ENCODE measurements at places on chromosomes 3 and 15.
A peak's percentile ranks its signal among the peaks of the same experiment; 100 is the strongest.

DNA sequence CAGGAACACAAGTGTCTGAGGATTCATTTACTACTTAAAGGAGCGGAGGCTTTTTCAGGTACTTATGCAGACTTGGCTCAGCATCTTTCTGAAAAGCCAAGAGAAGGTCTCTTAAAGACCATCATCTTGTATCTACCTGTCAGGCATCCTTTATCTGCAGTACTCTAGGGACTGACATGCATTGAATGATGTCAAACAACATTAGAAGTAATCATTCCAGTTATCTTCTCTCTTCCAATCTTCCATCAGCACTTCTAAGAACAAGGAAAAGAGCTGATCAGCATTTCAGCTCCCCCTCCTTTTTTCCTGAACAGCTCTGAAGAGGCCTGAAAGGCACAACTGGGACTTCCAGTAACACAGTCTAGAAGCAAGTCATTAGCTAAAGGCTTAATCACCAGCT lies 214.8 kb downstream of the KCNH8 start:
- no peak for DNase-seq

DNA sequence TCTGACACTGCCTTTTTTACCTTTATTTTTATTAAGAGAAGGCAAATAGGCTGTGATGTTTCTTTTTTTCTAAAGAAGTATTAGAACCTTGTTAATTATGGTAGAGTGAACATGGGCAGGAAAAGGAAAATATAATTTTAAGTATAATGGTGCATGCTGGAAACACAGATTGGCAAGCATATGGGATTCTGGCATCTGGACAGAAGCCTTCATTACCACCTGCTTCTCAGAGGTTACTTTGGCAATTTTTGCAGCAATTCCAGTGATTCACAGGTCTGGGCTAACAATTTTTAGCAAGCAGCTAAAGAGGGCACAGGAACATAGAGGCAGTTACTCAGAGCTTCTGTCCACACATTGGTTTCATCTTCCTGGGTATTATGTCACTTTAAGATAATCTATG lies 258.3 kb downstream of the DIPK2A start:
- DNase-seq: peak; percentile 18

DNA sequence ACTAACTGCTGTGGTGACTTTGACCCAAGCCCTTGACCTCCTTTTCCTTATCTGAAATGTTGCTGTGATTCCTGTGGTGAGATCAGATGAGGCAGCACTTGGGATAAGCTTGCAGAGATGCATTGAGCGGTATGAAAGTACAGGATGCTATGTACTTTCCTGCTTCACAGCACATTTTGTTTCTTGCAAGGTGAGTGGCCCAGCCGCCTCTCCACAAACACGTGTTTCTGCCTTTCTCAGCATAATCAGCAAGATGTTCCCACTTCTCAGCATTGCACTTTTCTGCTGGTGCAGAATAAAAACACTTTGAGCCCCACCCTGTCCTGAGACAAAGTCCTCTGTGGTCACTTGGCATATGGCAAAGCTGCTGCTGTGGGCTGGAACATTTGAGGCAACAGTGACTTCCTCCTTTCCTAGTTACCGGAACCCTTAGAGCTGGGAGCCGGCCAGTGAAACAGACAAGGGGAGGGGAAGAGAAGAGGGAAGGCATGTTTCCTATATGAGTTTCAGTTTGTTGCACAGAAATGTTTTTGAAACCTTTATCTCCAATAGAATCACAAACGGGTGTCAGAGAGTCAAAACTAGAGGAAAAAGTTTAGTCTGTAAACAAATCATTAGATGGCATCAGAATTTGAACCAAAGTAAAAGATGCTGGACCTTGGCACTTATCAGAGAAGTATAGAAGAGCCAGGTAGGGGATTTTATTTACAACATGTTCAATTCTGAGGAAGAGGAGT lies 5.0 kb downstream of the NUDT16 start:
- DNase-seq: no peak

GRCh38 chr3:29775340-29775739 lies 494.5 kb downstream of the RBMS3 start:
- no peak for DNase-seq

Data from NCI-H2081 (cell line).